ENCODE measurements at places on chromosomes 5 and 9. TPM values are rescaled to one million over a fixed set of nuclear protein-coding genes. Genes with fewer than 3 reads are reported as not detected.

- no peak for ATAC-seq
Observed at GRCh38 chr5:173796721-173797495, 91.2 kb upstream of the CPEB4 start.

The DOCK8 gene
- 0.31 TPM for total RNA-seq

The ZNG1E gene
- 42.0 TPM for total RNA-seq

The MED7 gene
- total RNA-seq: 10.7 TPM
